ENCODE measurements at places on chromosomes 2 and 18. TPM values are rescaled to one million over a fixed set of nuclear protein-coding genes. Genes with fewer than 3 reads are reported as not detected.

GRCh38 chr2:74745766-74746165 is 88.2 kb upstream of the HK2 start:
- H3K27me3 ChIP-seq, result peaks cover 10% of the 10 kb centered on the region
- no peaks in the 10 kb centered on the region for H3K4me1 ChIP-seq
- H3K4me3 ChIP-seq, result no peak overlapping the region
- H3K36me3 ChIP-seq, result no peaks in the 10 kb centered on the region

GRCh38 chr18:47953471-47953931 is 23.0 kb upstream of the SMAD2 start:
- peak overlapping the region; percentile 80 for H3K27ac ChIP-seq
- peak; percentile 80 for DNase-seq
- peaks cover 12% of the 10 kb centered on the region for H3K4me1 ChIP-seq
- peak overlapping the region; percentile 52 for H3K4me3 ChIP-seq
- H3K36me3 ChIP-seq, result no peaks in the 10 kb centered on the region

DNA sequence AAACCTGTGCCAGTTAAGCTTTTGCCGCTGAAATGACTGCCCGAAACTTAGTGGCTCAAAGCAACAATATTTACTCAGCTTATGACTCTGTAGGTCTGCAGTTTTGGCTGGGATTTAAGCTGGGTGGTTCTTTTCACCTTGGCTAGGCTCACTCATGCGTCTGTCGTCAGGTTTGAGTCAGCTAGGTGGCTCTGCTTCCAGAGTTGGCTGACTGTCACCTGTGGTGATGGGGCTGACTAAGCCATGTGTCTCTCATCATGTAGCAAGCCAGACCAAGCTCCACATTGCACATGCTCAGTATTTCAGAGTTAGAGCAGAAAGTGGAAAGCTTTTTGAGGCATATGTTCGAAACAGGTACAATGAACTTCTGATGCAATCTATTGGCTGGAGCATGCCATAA is 354.8 kb downstream of the MEIS1 start:
- H3K4me3 ChIP-seq, result no peak overlapping the region
- no peaks in the 10 kb centered on the region for H3K36me3 ChIP-seq
- H3K27ac ChIP-seq, result no peak overlapping the region
- no peaks in the 10 kb centered on the region for H3K4me1 ChIP-seq
- no peaks in the 10 kb centered on the region for H3K27me3 ChIP-seq

- H3K4me3 ChIP-seq, result peak overlapping the region; percentile 93
- H3K36me3 ChIP-seq, result peaks cover 18% of the 10 kb centered on the region
- peak; percentile 76 for DNase-seq
- H3K27me3 ChIP-seq, result peaks cover 17% of the 10 kb centered on the region
- H3K4me1 ChIP-seq, result peaks cover 44% of the 10 kb centered on the region
These were observed 622 bp downstream of the RAB12 start for GRCh38 chr18:8609659-8610458.

GRCh38 chr18:75349668-75350511 is 77.6 kb downstream of the SMIM21 start:
- no peaks in the 10 kb centered on the region for H3K4me1 ChIP-seq
- no peaks in the 10 kb centered on the region for H3K36me3 ChIP-seq
- DNase-seq, result no peak
- no peaks in the 10 kb centered on the region for H3K27me3 ChIP-seq
- H3K4me3 ChIP-seq, result no peak overlapping the region
- no peak overlapping the region for H3K27ac ChIP-seq

- no peak overlapping the region for H3K4me3 ChIP-seq
- H3K4me1 ChIP-seq, result no peaks in the 10 kb centered on the region
- no peak for DNase-seq
- peaks cover 4% of the 10 kb centered on the region for H3K27me3 ChIP-seq
These were observed 32.8 kb upstream of the MYO3B start for GRCh38 chr2:170145191-170145590.

- H3K4me1 ChIP-seq, result no peaks in the 10 kb centered on the region
- H3K36me3 ChIP-seq, result no peaks in the 10 kb centered on the region
- no peak overlapping the region for H3K27ac ChIP-seq
- DNase-seq, result no peak
These were observed 129.1 kb upstream of the DOCK10 start for GRCh38 chr2:225171350-225171749.

- DNase-seq, result no peak
- no peak overlapping the region for H3K4me3 ChIP-seq
- peaks cover 4% of the 10 kb centered on the region for H3K27me3 ChIP-seq
- no peak overlapping the region for H3K27ac ChIP-seq
These were observed 128.0 kb upstream of the MSH6 start for GRCh38 chr2:47654790-47655562.

DNA sequence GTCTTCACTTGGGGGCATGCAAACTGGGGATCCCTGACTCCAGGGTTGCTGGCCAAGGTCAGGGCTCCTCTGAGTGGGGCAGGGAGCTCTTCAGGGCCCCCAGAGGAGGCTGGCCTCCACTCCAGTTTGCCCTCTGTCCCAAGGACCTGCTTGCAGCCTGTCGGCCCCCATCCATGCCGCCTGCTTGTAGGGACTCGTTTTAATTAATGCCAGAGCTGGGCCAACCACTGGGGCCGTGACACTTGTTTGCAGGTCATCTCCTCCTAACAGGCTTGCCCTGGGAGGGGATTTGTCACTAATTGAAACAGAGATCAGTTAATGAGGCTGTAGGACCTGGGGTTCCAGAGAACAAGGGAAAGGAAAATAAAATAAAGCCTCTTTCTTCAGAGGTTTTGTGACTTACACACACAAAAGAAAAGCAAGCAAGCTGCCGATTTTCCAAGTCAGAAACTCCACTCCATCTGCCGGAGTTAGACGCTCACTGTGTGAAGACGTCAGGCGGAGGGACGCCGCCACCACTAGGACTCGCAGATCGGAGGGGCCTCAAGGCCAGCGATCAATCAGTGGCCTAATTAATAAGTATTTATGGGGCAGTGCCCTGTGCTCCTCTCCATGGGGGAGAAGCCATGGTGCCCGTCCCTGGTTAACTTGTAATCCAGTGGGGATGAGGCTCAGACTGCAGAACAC is 75.9 kb downstream of the SFXN5 start:
- H3K4me1 ChIP-seq, result no peaks in the 10 kb centered on the region
- H3K36me3 ChIP-seq, result no peaks in the 10 kb centered on the region
- no peaks in the 10 kb centered on the region for H3K27me3 ChIP-seq

- H3K4me3 ChIP-seq, result no peak overlapping the region
- H3K27me3 ChIP-seq, result no peaks in the 10 kb centered on the region
- no peaks in the 10 kb centered on the region for H3K36me3 ChIP-seq
- H3K27ac ChIP-seq, result no peak overlapping the region
These were observed 1225.3 kb downstream of the SUCLG1 start for GRCh38 chr2:83233781-83234180.

GRCh38 chr18:63287691-63288220 is 31.8 kb downstream of the BCL2 start:
- H3K4me3 ChIP-seq, result no peak overlapping the region
- no peak for DNase-seq
- peaks cover 51% of the 10 kb centered on the region for H3K36me3 ChIP-seq
- H3K4me1 ChIP-seq, result peaks cover 60% of the 10 kb centered on the region

GRCh38 chr18:9741793-9742523 is 33.9 kb downstream of the RAB31 start:
- peaks cover 38% of the 10 kb centered on the region for H3K27me3 ChIP-seq
- no peak for DNase-seq
- no peaks in the 10 kb centered on the region for H3K4me1 ChIP-seq

The PROM2 gene
- total RNA-seq, result 1.4 TPM

GRCh38 chr2:44932079-44932478 is 9.4 kb upstream of the SIX3 start:
- peaks cover 76% of the 10 kb centered on the region for H3K27me3 ChIP-seq
- H3K36me3 ChIP-seq, result peaks cover 3% of the 10 kb centered on the region
- no peak for DNase-seq
- H3K27ac ChIP-seq, result no peak overlapping the region
- H3K4me1 ChIP-seq, result peaks cover 5% of the 10 kb centered on the region

- H3K27me3 ChIP-seq, result no peaks in the 10 kb centered on the region
- no peak overlapping the region for H3K27ac ChIP-seq
- H3K4me3 ChIP-seq, result no peak overlapping the region
- no peaks in the 10 kb centered on the region for H3K36me3 ChIP-seq
These were observed 185.1 kb downstream of the NOL4 start for GRCh38 chr18:34039611-34040010.

DNA sequence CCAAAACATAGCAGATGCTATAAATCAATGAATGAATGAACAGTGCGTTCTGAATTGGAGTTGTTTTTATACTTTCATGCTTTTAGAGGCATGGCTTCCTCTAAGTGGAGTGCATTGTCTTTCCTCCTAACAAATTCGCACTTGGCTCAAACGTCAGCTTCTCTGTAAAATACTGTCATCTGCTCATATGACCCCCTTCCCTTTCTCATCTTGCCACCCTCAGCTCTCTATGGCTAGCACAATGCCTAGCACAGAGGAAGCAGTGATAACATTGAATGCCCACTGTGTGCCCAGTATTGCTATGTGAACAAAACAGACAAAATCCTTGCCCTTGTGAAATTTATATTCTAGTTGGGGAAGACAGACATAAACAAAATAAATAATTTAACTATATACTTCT is 258.8 kb downstream of the MREG start:
- no peak overlapping the region for H3K4me3 ChIP-seq
- H3K27me3 ChIP-seq, result no peaks in the 10 kb centered on the region
- H3K36me3 ChIP-seq, result no peaks in the 10 kb centered on the region
- H3K4me1 ChIP-seq, result peaks cover 15% of the 10 kb centered on the region
- no peak for DNase-seq
- H3K27ac ChIP-seq, result no peak overlapping the region

- DNase-seq, result peak; percentile 93
- peaks cover 37% of the 10 kb centered on the region for H3K4me1 ChIP-seq
- H3K36me3 ChIP-seq, result peaks cover 14% of the 10 kb centered on the region
- H3K27me3 ChIP-seq, result no peaks in the 10 kb centered on the region
- H3K27ac ChIP-seq, result peak within 1 kb of the TSS; percentile 91
These were observed at the start of gene INPP4A for GRCh38 chr2:98444436-98445176. Gene INPP4A (plus strand): TSS chr2:98444858. CDS start chr2:98520049, 75,191 bp downstream.

- DNase-seq, result no peak
- no peaks in the 10 kb centered on the region for H3K4me1 ChIP-seq
- H3K36me3 ChIP-seq, result no peaks in the 10 kb centered on the region
- no peak overlapping the region for H3K4me3 ChIP-seq
These were observed 412.0 kb downstream of the NUP35 start for GRCh38 chr2:183536290-183536689.

DNA sequence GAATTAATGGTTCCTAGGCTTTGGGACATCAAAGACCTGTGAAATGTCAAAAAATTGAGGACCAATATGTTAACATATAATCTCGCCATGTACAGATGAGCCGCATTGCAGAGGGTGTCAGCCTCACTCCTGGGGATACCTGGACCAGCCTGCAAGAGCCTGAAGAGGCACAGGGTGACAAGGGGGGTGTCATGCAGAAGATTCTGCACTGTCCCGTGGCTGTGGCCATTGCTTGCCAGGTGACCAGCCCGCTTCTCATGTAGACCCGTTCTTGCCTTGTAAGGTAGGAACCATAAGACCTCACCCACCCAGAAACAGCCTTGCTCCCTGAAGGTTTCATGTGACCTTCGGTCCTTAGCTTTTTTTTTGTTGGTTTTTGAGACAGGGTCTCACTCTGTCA is 37.5 kb downstream of the TMEM37 start:
- H3K27ac ChIP-seq, result no peak overlapping the region
- H3K36me3 ChIP-seq, result no peaks in the 10 kb centered on the region
- DNase-seq, result no peak
- no peak overlapping the region for H3K4me3 ChIP-seq
- H3K27me3 ChIP-seq, result peaks cover 2% of the 10 kb centered on the region
- H3K4me1 ChIP-seq, result no peaks in the 10 kb centered on the region

DNA sequence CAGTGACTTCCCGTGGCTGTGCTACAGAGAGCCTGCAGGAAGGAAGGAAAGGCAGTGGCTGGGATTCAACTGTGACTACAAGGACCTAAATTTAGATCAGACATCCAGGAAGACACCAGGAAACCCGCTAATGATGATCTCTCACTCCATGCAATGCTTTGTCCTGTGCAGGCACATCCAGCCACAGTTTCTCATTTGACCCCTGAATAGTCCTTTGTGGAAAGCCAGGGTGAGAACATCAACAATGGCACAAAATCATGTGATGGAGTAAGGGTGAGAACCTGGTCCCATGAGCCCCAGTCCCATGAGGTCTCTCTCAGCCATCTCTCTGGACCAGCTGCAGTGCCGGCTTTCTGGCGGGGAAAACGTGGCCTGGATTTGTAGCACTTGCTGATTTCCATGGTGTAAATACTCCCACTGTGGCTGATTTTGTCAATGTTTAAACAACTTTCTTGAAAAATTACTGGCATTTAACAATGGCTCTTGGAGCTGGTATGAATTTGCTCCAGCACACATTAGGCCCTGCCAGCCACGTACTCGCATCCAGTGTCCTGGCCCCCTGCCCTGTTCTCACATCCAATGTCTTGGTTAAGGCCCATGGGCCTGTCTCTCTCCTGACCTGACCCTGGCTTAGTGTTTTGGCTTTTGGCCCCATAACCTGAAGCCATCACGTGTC is 159.0 kb upstream of the HAAO start:
- H3K36me3 ChIP-seq, result no peaks in the 10 kb centered on the region
- H3K27ac ChIP-seq, result no peak overlapping the region
- H3K27me3 ChIP-seq, result peaks cover 7% of the 10 kb centered on the region
- no peak for DNase-seq

DNA sequence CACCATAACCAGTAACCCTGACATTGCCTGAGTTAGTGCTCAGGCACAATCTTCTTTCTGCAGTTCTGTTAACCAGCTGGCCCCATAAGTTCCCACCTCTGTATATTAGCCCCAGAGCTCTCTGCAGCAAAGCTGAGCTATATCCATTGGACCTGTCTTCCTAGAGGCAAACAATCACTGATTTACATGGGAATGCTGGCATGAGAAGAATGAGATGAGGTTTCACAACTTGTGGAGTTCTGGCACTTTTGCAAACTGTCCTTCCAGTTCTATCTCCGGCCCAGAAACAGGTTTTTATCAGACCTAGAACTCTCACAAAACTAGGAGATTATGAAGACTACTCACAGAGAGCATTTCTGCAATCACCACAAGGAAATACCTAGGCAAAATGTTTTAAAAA is 7.9 kb upstream of the CCBE1 start:
- no peak overlapping the region for H3K4me3 ChIP-seq
- no peak overlapping the region for H3K27ac ChIP-seq
- H3K36me3 ChIP-seq, result no peaks in the 10 kb centered on the region
- no peaks in the 10 kb centered on the region for H3K4me1 ChIP-seq

The XIRP2 gene
- total RNA-seq, result not detected

- no peak for DNase-seq
- H3K4me1 ChIP-seq, result peaks cover 12% of the 10 kb centered on the region
- no peaks in the 10 kb centered on the region for H3K27me3 ChIP-seq
These were observed 73.1 kb upstream of the DNMT3A start for GRCh38 chr2:25414781-25415180.

The GCFC2 gene
- total RNA-seq, result 42.0 TPM

The KLHL14 gene
- total RNA-seq, result not detected

The RAB17 gene
- not detected for total RNA-seq

DNA sequence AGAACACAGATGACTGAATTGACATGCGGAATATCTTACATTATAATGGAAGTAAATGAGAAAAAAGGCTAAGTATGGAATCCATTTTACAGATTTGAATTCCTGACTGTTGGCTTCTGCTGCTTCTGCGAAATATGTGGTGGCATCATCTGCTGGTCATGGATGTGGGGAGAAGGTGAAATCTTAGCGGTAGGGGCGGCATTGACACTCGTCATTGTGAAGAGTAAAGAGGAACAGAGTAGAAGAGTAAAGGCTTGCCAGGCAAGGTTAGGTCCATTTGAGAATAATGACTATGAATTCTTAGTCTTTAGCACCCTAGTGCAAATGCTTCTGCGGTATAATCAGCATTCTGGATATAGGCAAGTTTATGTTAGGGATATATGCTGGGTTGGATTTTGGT is 32.4 kb downstream of the ACTR3 start:
- H3K36me3 ChIP-seq, result peaks cover 43% of the 10 kb centered on the region
- H3K27ac ChIP-seq, result no peak overlapping the region
- H3K4me3 ChIP-seq, result no peak overlapping the region
- DNase-seq, result no peak
- H3K27me3 ChIP-seq, result no peaks in the 10 kb centered on the region
- peaks cover 22% of the 10 kb centered on the region for H3K4me1 ChIP-seq

Data from activated CD4-positive, alpha-beta T cell treated with anti-CD3 and anti-CD28 coated beads, Interleukin-2, amount 10 ng/mL, durations not matched to agents 24 days and 14 days (primary cell).